ENCODE measurements at places on chromosomes 6 and 20.

DNA sequence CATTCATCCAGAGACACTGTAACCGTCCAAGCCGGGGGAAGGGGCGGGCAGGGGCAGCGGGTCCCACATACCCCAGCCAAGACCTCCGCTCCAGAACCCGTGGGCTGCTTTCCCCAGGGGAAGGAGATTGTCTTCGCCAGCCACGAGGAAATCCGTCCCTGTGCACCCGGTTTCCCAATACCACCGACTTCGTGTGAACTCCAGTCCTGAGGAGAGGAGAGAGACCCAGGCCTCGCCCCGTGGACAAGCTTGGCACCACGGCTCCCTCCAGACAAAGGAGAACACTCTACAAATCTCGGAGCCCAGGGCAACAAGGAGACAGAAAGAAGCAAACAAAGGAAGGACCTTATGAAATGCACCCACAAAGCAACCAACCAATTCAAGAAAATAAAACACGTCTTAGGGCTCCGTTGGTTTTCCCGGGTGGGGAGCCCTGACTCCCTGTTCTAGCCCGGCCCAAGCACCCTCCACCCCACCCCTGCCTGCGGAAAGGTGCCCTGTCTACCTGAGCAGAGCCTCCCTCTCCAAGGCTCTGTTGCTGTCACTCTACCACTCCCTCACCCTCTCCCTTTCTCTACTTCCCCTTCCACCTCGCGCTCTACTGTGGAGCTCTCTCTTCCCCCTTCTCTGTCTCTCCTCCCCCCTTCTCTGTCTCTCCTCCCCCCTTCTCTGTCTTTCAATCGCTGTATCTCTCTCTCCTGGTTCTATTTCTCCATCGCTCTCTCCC is 1382.8 kb upstream of the DEFB115 start:
- no peak for DNase-seq

DNA sequence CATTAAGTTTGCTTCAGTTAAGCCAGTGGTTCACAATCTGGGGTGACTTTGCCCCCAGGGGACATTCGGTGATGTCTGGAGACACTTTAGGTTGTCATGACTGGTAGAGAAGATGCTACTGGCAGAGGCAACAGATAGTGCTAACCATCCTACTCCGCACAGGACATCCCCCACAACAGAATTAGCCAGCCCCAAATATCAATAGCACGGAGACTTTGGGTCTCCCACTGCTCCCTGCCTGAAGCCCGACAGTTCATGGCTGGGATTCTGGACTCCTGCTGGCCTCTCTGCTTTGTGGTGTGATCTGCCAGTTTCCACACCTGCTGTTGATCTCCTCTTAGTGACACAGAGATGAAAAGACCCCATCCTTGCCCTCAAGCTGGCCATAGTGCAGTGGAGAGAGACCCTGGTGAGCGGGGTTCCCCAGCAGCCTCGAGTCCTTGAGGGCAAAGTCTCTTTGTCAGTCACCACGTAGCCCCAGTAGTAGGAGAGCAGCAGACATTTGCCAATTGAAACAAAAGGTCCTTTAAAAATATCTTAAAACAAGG is 24.7 kb upstream of the TTPAL start:
- no peak for DNase-seq

GRCh38 chr6:107820338-107821261 is 3.5 kb downstream of the SCML4 start:
- DNase-seq: no peak

DNA sequence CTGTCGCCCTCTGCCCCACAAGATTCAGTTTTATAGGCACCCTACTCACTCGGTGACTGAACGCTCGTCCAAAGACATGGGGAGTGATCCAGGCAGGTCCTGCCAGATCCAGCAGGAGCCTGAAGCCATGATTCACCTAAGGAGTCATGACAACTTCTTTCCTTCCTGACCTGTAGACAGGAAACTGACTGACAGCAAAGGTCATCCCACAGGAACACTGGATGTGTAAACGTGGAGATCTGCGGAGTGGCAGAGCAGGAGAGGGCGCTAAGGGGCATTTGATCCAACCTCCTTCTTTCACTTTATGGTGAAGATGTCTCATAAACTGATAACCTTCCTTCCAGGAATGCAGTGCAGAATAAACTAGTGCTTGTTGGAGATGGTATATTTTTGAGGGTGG is 192.2 kb downstream of the GJA10 start:
- DNase-seq: no peak
